Inflammatory macrophage (primary cell): ENCODE measurements at places on chromosomes 7 and 10.

GRCh38 chr10:129942936-129943715, 20.9 kb downstream of the EBF3 start:
- no peak for DNase-seq

DNA sequence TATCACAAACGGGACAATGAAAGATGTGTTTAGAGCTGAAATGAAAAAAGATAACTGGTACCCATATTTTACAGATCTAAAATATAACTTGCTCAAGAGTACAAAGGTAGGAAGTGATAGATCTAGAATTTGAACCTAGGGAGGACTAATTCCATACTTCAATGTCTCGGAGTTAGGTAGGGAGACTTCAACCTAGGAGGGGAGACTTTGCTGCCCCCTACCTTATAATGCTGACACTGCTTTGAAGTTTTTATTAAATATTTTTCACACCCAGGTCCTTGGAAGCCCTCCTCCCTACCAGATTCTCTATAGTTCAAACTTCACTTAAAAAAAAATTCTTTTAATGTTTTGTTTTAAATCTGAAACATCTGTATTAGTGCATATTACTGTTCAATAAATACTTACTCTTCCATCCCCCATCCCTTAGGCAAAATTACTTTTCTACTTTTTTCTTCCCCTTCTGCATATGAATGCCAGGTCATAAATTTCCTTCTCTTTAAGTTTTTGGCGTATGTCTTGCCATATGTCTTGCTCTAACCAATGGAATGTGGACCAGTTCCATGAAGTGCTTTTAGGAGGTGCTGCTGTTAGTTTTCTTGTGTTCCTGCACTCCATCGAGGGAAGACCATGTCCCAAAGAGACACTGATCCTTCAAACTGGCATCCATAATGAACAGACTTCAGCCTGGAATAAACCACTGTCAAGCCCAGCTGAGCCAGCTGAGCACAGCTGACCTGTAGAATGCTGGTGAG, 57.8 kb downstream of the MICU1 start:
- DNase-seq, result peak; percentile 14

GRCh38 chr7:148898845-148899484, 14.9 kb upstream of the EZH2 start:
- DNase-seq, result no peak

DNA sequence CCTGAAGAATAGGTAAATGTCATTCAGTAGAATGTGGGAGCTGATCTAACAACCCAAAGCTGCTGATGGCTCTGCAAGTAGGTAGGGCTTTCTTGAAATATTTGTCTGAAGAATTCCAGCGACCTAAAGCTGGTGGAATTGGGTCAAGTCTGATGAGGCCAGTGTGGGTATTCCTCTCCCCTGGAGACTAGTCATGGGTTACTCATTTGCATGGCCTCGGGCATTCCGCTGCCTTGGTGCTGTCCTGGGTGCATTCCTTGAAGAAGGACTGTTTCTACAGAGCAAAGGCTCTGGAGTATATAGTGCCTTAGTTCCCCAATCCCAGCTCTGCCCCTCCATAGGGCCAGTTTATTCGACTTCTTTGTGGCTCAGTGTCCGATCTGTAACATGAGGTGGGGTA, 19.2 kb downstream of the PDK4 start:
- no peak for DNase-seq

GRCh38 chr10:124646483-124647352, 97.5 kb downstream of the FAM53B start:
- peak; percentile 83 for DNase-seq

DNA sequence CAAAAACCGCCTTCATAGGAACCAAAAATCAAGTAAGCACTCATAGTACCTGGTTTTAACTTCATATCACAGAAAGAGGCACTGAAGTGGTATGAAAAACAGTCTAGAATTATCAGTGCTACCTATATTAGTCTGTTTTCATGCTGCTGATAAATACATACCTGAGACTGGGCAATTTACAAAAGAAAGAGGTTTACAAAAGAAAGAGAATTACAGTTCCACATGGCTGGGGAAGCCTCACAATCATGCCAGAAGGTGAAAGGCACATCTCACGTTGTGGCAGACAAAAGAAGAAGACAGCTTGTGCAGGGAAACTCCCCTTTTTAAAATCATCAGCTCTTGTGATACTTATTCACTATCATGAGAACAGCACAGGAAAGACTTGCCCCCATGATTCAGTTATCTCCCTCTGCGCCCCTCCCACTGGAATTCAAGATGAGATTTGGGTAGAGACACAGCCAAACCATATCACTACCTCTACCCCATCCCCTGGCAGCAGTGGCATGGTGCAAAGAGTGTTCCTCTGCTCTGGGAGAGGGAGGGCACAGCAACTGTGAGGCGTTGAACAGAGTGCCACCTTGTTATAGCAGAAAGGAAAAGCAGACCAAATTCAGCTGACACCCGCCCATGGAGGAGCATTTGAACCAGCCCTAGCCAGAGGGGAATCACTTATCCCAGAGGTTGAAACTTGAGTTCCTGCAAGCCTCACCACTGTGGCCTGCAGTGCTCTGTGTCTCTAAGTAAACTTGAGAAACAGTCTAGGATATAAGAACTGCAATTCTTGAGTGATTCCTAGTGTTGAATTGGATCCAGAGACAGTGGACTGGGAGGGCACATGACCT, 61.9 kb upstream of the PTPRZ1 start:
- no peak for DNase-seq

GRCh38 chr7:55571511-55572377, 558 bp downstream of the VOPP1 start:
- DNase-seq, result peak; percentile 76

DNA sequence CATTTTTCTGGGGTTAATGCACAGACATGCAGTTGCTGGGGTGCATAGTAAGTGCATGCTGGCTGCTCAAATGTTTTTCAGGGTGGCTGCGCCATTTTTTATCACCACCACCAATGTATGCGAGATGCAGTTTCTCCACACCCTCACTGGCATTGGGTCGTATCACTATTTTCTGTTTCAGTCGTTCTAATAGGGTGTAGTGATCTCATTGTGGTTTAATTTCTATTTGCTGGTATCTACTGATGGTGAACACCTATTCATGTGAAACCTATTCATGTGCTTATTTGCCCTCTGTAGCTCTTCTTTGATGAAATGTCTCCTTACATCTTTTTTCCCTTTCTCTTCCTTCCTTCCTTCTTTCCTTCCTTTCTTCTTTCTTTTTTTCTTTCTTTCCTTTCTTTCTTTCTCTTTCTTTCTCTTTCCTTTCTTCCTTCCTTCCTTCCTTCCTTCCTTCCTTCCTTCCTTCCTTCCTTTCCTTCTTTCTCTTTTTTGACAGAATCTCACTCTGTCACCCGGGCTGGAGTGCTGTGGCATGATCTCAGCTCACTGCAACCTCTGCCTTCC, 84.3 kb downstream of the ELFN1 start:
- no peak for DNase-seq

DNA sequence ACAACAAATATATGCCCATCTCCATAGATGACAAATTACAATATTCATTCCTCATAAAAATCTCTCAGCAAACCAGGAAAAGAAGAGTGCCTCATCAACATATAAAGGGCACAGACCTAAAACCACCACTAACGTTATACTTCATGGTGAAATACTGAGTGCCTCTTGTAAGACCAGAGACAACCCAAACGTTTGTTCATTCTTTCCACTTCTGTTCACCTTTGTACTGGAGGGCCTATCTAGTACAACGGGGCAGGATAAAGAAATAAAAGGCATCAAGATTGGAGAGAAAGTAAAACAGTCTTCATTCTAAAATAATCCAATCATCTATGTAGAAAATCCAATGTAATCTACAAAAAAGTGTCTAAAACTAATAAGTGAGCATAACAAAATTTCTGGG, 79.1 kb downstream of the LARP4B start:
- DNase-seq, result no peak

DNA sequence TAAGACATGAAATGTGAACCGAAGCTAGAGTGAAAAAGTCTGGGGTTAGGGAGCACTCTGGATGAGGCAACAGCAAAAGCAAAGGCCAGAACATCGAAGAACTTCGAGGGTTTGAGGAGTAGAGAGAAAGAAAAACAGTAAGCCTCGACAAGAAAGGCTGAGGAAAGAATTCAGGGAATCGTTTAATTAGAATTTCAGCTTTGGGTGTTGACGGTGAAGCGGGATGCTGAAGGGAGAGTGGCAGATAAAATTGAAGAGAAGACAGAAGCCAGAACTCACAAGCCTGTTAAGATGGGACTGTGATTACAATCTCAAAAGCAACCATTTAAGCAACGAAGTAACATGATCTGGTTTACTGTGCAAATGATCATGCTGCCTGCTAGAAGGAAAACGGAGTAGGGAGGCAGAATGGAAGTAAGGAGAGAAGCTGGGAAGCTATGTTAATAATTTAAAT, 2.1 kb downstream of the TRDMT1 start:
- peak; percentile 29 for DNase-seq

GRCh38 chr10:77338143-77338542, 299.5 kb downstream of the KCNMA1 start:
- no peak for DNase-seq

GRCh38 chr10:122725768-122726167, 26.1 kb upstream of the C10orf120 start:
- no peak for DNase-seq

DNA sequence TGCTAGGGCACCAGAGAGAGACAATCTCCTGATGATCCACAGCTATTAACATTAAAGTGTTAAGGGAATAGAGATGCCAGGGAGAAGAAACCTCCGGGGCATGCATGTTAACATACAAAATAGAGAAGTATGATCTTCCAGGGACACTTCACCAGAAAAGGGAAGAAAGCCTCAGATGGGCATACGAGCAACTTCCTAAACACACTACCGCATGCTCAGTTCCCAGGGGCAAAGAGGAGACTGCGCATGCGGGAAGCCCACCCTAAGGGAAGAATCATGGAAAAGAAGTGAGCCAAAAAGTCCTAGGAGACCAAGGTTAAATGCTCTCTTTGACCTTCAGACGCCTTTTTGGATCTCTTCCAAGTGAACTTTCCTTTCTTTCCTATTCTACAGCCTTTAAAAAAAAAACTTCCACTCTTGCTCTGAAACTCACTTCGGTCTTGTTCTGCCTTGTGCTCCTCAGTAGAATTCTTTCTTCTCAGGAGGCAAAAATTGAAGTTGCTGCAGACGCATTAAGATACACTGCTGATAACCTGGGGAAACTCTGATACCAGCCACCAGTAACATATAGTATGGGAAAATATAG, 1211.3 kb downstream of the REEP3 start:
- peak; percentile 0 for DNase-seq

GRCh38 chr7:43489257-43489656, 93.7 kb upstream of the STK17A start:
- DNase-seq, result no peak

- DNase-seq, result no peak
Observed at GRCh38 chr7:194252-195009, 2.1 kb downstream of the FAM20C start.

DNA sequence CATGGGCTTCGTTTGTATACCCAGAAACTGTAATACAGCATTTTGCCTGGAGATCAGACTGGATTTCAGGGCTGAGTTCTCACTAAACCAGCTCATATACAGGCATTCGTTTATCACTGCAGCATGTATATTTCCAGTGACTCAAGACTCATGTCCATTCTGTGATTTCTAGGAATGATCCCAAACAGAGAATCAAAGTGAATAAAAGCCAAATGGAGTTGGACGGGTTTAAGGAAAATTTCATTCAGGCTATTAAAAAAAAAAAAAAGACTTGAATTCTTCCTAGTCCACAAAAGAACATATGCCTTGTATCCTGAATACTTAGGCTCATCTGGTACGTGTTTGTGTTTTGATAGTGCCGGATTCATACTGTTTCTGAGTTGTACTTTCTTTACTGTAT, 46.8 kb downstream of the TET1 start:
- no peak for DNase-seq

DNA sequence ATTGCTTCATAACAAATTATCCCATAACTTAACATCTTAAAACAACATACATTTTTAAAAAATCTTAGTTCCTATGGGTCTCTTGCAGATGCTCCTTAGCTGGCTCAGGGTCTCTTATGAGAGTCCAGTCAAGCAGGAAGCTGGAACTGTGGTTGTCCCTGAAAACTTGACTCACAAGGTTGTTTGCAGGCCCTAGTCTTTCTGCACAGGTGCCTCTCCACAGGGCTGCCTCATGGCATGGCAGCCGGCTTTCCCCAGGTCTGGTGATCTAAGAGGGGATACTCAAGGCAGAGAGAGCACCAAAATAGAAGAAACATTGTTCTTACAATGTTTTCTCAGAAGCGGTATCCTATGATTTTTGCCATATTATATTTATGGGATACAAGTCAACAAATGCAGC, 127.1 kb downstream of the CDK14 start:
- no peak for DNase-seq

- DNase-seq, result no peak
Observed at GRCh38 chr10:65030263-65030662, 1509.1 kb downstream of the REEP3 start.

DNA sequence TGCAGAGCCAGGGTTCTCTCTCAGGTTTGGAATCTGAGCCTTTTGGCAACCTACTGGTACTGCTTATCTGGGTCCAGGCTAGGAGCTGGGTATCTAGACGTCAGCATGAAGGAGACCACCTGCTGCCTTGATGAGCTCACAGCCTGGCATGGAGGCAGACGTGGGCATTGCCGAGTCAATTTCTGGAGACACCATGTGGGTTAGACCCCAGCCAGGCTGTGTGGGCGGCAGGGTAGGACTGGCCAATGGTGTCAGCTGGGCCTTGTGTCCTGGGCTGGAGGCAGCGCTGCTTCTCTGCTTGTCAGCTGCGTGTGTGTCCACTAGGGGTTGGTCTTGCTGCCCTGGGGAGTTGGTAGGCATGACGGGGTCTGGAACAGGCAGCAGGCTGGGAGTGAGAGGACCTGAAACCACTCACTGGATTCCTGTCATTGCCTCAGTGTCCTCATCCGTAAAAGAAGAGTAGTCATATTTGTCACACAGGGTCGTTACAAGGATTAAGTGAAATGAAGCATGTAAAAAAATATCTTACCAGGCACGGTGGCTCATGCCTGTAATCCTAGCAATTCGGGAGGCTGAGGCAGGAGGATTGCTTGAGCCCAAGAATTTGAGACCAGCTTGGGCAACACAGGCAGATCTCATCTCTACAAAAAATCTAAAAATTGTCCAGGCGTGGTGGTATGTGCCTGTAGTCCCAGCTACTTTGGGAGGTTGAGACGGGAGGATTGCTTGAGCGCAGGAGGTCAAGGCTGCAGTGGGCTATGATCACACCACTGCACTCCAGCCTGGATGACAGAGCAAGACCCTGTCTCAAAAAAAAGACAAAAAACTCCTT, 31.7 kb upstream of the ANKRD2 start:
- peak; percentile 48 for DNase-seq

DNA sequence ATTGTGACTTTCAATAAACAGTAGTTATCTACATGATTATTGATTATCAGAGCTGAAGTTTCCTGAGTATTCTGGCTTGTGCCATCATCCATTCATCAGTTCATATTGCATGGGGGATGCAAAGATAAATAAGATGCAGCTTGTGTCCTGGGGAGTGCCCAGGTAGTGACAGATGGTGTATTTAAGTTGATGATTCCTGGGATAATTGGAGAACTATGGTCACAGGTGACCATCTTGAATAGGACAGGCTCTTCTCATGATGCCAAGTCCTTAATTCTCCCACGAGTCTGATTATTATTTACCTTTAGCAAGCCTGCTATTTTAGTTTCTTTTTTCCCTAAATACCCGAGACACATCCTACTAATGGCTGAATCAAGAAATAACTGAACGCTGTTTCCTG, 64.9 kb downstream of the PLPP4 start:
- no peak for DNase-seq
